ENCODE measurements at places on chromosomes 5 and 9.

DNA sequence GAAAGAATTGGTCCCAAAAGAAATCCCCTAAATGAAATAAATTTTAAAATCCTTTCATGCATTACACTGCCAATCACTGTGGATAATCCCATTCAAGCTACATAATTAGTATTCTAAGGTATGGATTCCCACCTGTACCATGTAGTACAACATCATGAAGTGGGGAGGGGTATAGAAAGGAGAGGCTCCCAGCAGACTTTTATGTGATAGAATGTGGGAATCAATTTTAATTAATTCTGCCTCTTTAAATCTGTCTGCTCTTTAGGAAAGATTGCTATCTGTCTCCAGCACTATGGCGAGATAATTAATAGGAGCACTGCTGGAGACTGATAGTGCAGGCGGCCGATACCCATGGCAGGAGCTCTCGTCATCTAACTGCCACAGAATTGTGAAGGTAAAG, 95.4 kb downstream of the CDH12 start:
- no peak for DNase-seq

DNA sequence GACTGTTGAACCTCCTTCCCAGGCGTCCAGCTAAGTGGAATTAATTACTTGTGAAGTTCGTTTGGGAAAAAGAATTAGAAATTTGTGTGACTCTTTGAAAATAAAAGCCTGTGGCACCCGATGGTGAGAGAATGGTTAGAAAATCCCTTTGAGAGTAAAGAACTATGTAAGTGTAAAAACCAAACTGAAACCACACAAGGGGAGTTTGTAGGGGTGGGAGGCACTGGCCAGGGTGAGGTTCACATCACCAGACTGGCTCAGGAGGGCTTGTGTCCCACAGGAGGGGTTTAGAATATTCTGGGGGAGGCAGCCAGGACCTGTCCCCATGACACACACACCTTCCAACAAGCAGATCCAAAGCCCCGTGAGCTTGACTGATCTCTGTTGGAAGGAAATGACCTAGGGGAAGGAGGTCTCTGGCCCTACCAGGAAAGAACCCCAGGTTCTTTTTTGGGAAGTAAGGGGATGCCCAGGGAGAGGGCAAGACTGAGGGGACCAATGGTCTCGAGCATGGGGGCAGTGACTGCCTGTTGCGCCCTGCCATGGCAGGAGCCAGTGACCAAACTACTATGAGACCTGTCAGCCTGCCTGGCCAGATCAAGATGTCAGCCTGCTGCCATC, 4.3 kb downstream of the SPATA24 start:
- no peak for DNase-seq

- DNase-seq = no peak
Observed at GRCh38 chr9:69542058-69542457, 130.1 kb downstream of the APBA1 start.

DNA sequence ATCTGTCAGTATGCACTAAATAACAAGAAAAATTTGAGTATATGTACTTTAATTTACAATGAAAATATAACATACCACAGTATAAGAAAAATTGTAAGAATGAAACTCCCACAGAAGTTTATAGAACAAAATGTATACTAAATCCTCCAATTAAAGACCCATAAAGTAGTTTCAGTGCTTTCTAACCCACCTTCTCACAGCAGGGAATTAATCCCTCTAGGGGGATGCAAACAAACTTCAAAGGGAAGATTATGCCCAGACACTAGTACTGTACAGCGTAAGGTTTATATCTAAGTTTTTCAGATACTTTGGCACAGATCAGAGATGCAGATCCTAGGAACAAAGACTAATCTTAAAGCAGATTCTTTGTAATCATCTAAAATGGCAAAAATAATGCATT, 57.2 kb downstream of the DENND1A start:
- peak; percentile 23 for DNase-seq

- DNase-seq = no peak
Observed at GRCh38 chr5:112795342-112795741, 57.7 kb downstream of the APC start.

DNA sequence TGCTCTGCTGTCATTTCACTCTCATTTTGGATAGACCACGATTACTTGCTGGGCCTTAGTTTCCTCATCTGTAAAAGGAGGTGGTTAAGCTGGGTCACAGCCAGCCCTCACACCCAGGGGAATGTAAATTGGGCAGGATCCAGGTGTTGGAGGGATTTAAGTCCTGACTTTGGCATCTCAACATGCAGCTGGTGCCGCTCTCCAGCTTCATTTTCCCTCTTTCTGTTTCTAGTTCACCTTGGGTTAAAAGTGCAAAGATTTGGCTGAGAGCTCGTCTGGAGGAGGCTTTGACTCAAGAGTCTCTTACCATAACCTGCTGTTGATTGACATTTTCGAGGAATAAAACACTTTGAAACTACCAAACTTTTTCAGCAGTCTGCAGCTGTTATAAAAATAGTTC, 144.3 kb upstream of the DHFR start:
- no peak for DNase-seq

DNA sequence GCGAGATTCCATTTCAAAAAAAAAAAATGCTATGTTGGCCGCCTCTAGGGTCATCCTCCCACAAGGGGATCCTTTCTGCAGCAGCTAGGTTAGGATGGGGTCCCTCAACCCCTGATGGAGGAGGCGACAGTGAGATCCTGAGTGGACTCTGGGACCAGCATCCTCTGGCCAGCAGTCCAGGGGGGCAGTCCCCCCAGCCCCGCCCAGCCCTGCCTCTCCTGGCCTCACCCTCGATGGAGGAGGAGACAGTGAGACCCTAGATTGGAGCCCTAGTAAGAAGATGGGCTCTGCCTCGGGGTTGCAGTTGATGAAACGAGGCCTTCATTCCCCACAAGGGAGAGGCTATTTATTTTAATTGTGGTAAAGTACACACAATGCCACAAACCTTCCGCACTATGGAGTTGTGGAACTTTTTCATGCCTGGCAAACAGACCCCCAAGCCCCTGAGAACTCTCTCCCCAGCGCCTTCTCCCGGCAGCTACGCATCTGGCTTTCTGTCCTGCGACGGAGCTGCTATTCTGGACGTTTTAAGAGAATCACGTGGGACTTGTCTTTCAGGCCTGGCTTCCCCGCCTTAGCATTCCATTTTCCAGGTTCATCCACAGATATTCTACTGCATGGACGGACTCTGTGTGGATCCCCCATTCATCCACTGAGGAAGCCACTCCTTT, 15.8 kb downstream of the VAV2 start:
- no peak for DNase-seq

DNA sequence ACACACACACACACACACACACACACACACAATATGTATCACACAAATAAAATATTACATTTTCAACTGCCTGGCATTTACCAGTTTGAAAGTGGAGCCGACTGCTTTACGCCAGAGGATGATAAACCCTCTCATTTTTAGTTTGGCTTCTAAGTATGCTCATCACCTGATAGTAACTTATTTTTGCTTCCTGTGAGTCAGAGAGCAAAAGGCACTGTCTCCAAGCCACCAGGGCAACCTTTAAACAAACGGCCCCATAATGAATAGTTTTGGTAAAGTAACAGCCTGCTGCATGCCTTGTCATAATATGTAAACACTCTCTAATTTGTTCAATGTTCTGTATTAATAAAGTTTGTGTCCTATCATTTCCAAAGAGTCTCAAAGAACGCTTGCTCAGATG, 26.9 kb downstream of the KLF4 start:
- DNase-seq = no peak
